Stimulated activated CD8-positive, alpha-beta memory T cell treated with anti-CD3 and anti-CD28 coated beads, Interleukin-7, amount 100 ng/mL, for 1 hour (primary cell): ENCODE measurements at places on chromosomes 13 and 19.
A peak's percentile ranks its signal among the peaks of the same experiment; 100 is the strongest.

GRCh38 chr13:76472916-76473315, 413.3 kb downstream of the KCTD12 start:
- DNase-seq, result no peak

GRCh38 chr19:6906559-6907060, 19.2 kb downstream of the ADGRE1 start:
- no peak for DNase-seq

- DNase-seq, result peak; percentile 89
These were observed 1.6 kb downstream of the IGFLR1 start for GRCh38 chr19:35740423-35741202.

GRCh38 chr13:109592770-109593169, 193.6 kb downstream of the IRS2 start:
- DNase-seq, result no peak

DNA sequence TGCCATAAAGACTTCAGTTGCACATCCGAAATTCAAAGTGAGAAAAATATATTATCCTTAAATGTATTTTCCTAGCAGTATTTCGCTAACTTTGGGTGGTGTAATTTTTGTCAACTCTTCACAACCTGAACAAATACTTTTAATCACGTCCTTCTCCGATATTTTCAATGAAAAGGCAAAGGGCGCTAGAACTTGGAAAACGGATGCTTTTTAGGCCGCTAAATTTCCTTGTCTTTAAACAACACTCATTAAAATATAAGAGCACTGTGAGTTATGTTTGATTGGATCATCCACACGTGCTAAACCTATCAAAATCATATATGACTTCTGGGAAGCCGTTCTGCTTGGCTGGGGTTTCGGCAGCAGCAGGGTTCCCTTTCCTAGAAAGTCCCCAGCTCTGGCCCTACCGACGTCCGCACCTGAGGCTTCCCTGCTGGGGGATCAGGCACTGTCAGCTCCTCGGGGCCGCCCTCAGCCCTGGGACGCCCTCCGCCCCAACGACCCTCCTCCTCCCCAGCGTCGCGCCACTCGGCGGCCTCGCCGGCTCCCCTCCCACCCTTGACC, 462 bp upstream of the MPHOSPH8 start:
- no peak for DNase-seq

DNA sequence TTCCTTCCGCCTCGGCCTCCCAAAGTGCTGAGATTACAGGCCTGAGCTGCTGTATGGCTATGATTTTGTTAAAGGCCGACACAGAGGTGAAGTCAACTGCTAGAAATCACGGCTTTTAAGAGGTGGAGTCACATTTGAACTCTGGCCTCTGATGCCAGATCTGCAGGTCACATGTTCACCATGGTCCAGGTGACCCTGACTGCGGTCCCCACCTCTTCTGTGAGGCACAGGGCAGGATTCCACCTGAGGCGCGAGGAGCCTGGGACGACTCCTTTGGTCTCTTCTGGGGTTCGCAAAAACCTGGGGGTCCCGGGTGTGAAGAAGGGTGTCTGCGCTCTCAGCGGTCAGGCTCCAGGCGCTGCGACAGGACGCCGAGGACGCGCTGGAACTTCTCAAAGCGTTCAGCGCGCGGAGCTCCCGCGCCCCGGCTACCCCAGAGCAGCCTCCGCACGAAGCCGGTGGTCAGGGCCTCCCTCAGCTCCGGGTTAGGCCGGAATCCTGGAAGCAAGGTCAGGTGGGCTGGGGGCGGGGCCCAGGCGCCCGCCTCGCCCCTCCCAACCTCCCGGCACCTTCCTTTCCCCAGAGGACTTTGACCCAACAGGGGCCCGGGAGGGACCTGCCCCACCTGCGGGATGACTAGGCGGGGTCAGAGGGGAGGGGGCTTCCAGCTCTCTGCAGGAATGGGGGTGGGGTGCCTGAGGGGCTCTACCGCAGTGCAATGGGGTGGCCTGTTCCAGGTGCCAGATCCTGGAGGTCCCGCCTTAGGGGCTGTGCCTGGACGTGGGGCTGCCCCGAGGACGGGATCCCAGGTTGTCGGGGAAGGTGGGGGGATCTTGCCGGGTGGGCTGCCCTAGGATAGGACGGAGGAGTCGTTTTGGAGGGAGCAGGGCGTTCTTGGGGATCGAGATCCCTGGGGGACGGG, 13.0 kb downstream of the TRIP10 start:
- no peak for DNase-seq

DNA sequence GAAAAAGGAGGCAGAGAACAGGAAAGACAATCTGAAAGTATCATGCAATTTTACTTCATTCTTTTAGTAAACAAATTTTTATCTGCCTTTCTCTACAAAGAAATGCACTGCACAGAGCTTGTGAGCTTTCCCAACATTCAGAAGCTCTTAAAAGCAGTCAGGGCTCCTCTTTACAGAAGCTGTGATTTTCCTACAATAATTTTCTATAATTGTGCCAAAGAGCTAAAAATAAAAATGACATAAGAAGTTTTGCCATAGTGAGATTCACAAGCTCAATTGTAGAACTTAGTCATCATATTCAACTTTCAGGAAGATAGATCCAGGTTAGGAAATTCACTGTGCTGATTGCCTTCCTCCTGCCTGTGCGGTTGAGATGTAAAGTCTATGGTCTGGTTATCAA, 341.4 kb downstream of the PCDH9 start:
- no peak for DNase-seq
